ENCODE measurements at places on chromosomes 7 and 10.

DNA sequence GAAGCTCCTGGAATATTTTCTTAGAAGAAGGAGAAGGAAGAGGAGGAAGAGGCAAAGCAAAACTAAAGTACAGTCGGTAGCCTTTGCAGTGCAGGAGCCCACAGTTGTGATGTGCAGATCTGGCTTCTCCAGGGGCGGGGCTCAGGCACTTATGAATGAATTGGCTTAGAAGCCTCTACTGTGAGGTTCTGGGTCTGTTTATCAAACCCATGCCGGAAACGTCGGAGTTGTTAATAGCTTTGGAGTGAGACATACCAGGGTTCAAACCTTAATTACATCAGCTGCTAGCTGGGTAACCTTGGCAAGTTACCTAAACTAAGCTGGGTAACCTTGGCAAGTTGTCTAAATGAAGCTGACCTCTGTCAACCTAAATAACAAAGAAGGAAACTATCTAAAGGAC lies 89.3 kb upstream of the PITRM1 start:
- DNase-seq: no peak

DNA sequence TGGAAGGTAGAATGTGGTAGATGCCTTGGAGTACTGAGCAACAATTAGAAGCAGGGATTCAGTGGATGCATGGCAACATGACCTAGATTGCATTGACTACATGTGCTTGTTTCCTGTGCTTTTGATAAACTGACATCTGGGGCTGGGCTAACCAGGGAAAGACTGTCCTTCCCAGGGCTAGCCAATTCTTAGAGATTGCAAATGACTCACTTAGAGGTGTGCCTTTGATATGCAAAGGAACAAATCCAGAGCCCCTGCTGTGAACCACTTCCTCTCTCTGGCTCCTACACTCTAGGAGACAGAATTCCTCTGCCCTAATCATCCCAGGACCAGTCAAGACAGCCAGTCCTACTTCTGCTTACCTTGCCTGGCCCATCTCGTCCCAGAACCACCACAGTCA lies 651.5 kb downstream of the LRMDA start:
- no peak for DNase-seq

GRCh38 chr7:55975988-55976633 lies 11.7 kb downstream of the NIPSNAP2 start:
- no peak for DNase-seq

- DNase-seq: peak; percentile 19
These were observed 5.3 kb downstream of the POLM start for GRCh38 chr7:44077061-44077460.

GRCh38 chr7:136163340-136163801 lies 186.2 kb upstream of the MTPN start:
- DNase-seq: no peak

GRCh38 chr10:23100331-23101030 lies 5.1 kb downstream of the MSRB2 start:
- DNase-seq: no peak

DNA sequence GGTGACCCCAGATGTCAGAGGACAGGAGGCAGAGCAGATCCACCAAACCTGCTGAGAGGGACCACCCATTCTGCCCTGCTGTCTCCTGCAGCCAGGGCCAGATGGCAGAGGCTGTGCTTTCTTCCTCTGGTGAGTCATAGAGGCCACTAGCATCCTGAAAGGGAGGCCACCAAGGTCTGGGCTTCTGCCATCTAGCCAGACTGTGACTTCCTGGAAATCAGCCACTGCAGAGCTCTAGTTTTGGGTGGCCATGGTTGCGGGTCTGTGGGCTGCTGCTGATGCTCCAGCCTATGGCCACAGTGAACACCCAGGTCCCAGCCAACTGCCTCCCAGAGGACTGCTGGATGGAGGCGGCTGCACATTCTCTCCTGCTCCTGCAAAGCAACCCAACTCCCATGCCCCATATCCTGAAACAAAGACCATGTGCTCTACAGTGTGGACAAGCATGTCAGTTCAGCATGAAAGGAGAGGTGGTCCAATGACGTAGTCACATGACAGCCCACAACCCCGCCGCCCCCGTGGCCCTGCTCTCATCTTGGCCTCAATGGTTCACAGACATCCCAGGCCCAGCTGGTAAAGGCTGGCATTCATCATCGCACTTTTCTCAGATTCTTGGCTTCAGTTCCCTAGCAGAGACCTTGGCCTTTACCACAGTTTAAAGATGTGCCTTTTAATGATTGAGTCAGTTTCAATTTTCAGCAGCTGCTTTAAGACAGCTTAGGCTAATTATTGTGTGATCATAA lies 73.9 kb upstream of the CXCL12 start:
- DNase-seq: no peak

GRCh38 chr7:139718141-139718540 lies 59.7 kb downstream of the HIPK2 start:
- no peak for DNase-seq

DNA sequence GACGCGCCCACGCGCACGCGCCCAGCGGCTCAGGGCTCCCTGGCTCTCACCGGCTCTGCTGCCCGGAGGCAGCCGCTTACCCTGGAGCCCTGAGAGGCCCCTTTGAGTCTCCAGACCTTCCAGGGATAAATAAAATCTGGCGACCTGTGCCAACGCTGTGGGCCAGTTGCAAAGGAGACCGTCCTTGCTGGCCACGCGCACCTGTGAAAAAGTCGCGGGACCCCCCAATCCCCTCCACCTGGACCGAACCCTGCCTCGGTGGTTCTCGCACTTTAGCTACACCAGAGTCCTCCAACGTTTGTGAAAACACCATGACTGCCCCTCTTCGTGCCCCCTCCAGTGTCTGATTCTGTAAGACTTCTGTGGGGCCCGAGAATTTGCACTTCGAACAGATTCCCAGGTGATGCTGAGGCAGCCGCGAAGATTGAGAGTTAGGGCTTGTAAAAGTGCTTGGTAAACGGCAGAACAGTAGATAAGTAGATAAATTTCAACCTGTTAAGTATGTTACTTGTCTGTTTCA lies 102.4 kb upstream of the SVIL start:
- peak; percentile 22 for DNase-seq
